Fibroblast of lung (primary cell): ENCODE measurements at places on chromosomes 2 and 18.

DNA sequence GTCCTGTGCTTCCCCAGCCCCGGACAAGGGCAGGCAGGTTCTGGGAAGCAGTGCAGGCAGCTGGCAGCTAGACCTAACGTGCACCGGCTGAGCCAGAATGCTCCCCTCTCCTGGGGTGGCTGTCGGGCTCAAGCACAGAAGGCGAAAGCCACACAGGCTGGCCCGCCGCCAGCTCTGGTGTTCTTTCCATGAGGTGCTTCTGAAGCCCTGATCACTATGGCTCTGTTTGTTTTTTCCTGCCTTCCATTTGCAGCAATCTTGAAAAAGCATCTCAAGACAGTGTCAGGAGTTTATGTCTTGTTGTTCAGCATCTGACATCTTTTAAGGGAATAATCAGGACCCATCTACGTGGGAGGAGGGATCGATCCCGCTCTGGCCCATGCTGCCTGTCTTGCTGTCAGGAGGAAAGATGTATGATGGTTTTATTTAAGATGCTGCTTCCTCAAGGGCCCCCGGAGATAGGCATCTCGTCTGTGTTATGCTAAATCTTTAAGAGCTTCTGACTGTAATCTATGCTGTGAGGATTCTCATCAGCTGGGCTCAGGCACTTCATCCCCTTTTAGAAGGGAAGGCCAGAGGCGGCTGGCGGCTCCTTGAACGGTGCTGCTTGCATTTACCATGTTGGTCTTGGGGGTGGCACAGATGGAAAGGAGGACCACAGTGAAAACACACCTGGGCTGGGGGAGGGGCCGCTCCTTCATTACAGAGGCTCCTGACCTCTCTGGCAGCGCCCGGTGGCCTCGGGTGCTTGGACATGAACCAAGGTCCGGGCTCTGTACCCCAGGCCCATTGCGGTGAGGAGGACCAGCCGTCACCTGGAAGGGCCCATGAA is 118.5 kb upstream of the HDAC4 start:
- no peak for DNase-seq

DNA sequence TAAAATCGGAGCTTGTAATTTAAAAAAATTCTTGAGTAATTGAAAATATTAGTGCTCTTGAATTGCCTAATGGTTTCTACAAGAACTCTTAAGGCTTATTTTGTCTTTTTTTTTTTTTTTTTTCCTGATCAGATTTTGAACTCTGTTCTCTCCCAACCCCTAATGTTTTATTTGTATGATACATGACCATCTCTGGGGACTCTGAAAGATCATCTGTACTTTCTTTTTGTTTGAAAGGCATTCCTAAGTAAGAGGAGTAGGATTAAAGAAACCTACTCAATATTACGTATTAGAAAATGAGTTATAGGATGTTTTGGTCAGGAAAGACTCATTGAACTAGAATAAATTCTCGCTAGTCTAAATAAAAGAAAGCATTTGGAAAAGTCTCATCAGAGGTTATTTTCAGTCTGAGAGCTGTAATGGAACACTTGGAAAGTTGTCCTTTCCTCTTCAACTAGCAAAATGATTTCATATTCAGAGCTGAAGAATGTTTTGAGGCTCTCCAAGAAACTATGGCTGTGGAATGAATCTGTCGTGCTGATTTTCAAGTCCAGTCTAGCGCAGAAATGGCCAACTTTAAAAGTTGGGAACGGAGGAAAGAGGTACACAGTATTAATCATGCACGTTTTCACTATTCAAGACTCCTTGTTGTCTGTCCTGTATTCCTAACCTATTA is 182.7 kb downstream of the PRPF40A start:
- DNase-seq, result no peak

DNA sequence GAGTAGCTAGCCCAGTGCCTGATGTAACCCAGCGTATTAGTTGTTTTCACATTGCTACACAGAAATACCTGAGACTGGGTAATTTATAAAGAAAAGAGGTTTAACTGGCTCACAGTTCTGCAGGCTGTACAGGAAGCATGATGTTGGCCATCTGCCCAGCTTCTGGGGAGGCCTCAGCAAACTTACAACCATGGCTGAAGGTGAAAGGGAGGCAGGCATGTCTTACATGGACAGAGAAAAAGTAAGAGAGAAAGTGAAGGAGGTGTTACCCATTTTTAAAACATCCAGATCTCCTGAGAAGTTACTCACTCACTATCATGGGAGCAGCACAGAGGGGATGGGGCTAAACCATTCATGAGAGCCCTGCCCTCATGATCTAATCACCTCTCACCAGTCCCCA is 6.1 kb upstream of the CYRIA start:
- peak; percentile 33 for DNase-seq

GRCh38 chr2:36885605-36886004 is 80.7 kb downstream of the STRN start:
- no peak for DNase-seq
